MM.1S (cell line): ENCODE measurements at places on chromosomes 2 and 18.
A peak's percentile ranks its signal among the peaks of the same experiment; 100 is the strongest.

DNA sequence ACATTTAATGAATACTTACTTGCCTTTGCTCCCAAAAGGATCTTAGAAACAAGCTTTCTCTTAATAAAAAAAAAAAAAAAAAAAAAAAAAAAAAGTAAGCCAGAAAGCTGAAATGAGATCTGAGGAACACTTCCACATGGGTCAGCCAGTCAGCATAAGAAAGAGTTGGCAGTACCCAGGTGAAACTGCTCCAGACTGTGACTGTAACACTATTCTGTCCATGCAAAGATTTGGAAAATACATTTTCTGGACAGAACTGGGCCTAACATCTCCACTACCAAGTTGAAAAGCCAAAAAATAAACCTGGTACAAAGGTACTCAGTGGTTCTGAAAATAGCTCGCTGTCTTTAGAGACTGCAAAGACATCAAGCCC lies 135.7 kb downstream of the THADA start:
- H3K4me3 ChIP-seq = no peak overlapping the region
- no peaks in the 10 kb centered on the region for H3K27me3 ChIP-seq
- peaks cover 32% of the 10 kb centered on the region for H3K4me1 ChIP-seq
- H3K27ac ChIP-seq = no peak overlapping the region
- DNase-seq = no peak
- no peaks in the 10 kb centered on the region for H3K36me3 ChIP-seq

DNA sequence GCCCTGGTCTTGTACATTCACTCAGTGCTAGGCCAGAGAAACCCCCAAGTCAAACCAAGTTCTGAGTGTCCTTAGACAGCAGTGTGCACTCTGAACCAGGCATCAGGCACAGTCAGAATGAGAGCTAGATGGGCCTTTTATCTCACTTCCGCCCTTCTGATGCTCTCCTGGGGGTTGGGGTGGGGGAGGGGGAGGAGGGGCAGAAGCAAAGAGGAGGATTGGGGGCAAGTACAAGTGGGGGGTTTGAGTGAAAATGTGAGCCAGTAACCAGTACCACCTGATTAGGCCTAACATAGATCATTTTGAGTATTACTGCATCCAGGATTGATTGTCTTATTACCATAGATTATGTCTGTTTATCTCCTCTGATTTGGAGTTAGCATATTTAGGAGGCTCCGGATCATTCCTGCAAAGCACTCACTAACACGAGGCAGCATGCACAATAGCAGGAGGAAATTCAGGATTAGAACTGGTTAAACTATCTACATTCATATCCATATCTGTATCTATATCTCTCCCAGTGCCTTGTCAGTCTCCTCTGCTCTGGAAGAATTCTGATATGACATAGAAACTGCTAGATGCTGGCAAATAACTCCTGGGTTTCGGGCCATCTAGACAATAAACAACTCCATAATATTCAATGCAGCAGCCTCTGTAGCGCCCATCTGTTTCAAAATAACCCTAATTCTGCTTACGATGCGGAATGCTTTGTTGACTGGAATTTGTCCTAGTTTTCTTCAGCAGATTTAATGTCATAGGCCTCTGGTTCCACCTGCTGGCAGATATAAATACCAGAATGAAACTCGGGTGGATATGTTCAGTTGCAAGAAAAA lies 149.1 kb downstream of the RHBDD1 start:
- peak; percentile 73 for DNase-seq
- H3K36me3 ChIP-seq = no peaks in the 10 kb centered on the region
- no peaks in the 10 kb centered on the region for H3K27me3 ChIP-seq
- 0 out of 2 replicates have a peak overlapping the region, but pooled peaks have one; percentile 15 for H3K27ac ChIP-seq
- H3K4me3 ChIP-seq = no peak overlapping the region

- no peak overlapping the region for H3K4me3 ChIP-seq
- no peaks in the 10 kb centered on the region for H3K27me3 ChIP-seq
- peak; percentile 66 for DNase-seq
- peak overlapping the region; percentile 42 for H3K27ac ChIP-seq
- no peaks in the 10 kb centered on the region for H3K4me1 ChIP-seq
- H3K36me3 ChIP-seq = no peaks in the 10 kb centered on the region
Measured at GRCh38 chr2:237184919-237185552, 99.3 kb downstream of the COPS8 start.

GRCh38 chr2:44679990-44680389 lies 261.5 kb upstream of the SIX3 start:
- H3K27me3 ChIP-seq = no peaks in the 10 kb centered on the region
- H3K36me3 ChIP-seq = no peaks in the 10 kb centered on the region
- no peak overlapping the region for H3K27ac ChIP-seq
- no peak overlapping the region for H3K4me3 ChIP-seq

GRCh38 chr2:186036862-186037449 lies 298.4 kb downstream of the FSIP2 start:
- H3K36me3 ChIP-seq = no peaks in the 10 kb centered on the region
- no peak overlapping the region for H3K4me3 ChIP-seq
- no peaks in the 10 kb centered on the region for H3K4me1 ChIP-seq
- no peak overlapping the region for H3K27ac ChIP-seq
- no peak for DNase-seq

GRCh38 chr2:113255140-113256070 lies 23.3 kb downstream of the PAX8 start:
- H3K27me3 ChIP-seq = no peaks in the 10 kb centered on the region
- H3K36me3 ChIP-seq = no peaks in the 10 kb centered on the region
- DNase-seq = no peak
